Activated T-helper 2 cell treated with anti-CD3 and anti-CD28 coated beads, Interferon-gamma antibody, Interleukin-2, Interleukin-4, amounts not matched to agents 10 μg/mL and 5 μg/mL and 100 μg/mL, durations not matched to agents 14 hours and 24 hours and 36 hours (primary cell): ENCODE measurements at places on chromosomes 4 and X.

- no peak for DNase-seq
These were observed 38.2 kb upstream of the TMPRSS11B start for GRCh38 chr4:68283714-68284113.

DNA sequence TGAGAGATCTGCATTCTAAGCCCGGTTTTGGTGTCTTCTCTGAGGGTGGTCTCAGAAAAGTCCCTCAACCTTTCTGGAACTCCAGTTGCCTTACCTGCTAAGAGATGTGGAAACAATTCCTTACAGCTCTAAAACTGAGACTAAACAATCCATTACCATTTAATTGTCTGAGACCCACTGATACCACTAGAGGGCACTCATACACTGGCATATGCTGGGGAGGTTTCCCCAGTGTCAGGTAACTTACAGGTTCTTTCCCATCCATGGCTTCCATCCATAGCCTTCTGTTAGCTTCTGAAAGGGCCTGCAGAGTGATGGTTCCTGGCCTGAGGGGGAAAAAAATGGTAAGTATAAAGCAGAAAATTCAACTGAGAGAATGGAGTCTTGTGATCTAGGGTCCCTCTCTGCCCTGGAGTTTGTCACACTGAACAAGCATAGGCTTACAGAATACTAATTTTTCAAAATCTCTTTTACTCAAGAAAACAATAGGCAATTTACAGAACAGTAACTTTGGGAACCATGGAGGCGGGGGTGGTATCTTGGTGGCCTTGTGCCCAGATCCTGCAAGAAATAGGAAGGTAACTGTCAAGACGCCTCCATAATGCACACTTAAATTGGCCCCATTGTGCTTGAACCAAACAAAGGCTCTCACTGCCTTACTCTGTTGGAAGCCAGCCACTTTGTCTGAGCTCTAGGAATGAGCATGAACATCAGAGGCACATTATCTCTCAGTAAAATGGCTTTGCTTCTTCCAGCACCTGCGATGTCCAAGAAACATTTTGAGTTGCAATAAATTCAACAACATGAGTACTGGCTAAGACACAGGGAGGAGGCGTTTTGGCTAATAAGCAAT is 236.1 kb downstream of the OPHN1 start:
- peak; percentile 7 for DNase-seq

- no peak for DNase-seq
These were observed 1.1 kb upstream of the RAB40A start for GRCh38 chrX:103520386-103520785.

DNA sequence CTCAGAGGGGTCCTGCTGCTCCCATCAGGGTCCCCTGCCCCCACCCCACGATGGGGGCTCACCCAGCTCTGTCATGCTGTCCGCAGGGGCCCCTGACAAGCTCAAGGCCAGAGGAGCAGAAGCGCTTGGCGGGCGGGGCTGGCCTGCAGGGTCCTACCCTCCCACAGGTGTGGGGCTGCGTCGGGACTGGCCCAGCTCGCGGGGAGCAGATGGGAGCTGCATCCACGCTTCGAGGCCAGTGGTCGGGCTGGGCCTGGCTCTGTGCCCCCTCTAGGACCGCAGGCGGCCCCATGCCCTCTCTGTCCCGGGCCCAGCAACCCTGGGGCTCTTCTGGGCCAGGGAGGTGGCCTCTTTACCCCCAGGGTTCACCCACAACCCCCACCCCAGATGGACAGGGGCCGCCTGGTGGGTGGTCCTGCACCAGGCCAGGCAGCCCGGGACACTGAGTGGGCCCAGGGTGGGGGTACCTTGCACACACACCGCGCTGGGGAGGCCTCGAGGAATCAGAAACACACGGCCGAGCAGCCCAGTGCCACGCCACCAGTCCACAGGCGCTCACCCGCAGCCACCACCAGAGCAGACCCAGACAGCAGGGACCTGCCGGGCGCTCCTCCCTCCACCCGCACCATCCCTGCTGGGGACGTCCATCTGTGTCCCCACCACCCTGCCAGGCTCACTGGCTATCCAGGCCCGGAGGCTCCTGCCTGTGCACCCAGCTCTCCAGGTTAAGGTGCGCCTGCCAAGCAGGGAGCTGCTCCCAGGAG is 30.0 kb downstream of the TACC3 start:
- DNase-seq = no peak

DNA sequence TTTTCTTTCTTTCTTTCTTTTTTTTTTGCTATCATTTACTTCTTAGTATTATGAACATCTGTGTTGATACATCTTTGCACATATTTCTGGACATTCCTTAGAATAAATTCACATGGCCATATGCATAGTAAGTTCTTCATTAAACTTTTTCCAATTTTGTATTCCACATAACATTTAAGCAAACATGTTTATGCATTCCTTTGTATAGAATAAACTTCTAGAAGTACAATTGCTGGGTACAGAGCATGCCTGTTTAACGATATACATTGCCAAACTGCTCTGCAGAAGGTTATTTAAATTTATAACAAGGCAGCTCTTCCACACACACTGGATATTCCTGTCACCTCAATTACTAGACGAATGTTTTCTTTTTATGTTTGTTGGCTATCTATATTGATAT is 36.0 kb upstream of the STIM2 start:
- DNase-seq = no peak

DNA sequence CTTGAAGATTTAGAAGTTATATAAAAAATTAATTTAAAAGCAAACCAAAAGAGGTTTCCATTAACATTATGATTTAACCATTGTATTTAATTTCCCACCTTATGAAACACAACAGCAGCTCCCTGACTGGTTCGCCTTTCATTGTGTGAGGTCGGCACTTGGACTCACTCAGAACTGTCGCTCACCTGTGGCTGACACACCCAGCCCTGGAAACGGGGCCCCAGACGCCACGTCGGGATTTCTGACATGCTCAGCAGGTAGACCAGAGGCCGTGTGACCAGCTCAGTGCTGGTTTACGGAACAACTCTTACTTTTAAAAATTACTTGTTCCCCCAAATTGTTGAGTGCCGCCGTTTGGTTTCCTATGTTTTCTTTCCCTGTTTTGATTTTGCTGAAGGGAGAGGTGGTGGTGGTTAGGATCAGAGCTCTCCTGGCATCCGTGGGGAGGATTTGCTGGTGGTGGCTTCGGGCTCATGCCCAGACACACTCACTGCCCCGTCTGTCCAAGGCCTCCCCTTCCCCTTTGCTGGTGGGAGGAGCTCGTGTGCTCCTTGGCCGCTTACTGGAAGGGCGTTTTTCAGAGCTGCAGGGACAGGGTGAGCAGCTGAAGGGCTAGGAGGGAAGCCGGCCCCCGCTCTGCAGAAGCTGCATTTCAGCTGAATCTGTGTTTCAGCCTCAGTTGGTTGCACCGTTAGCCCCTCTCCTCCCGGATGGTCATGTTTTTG is 59.2 kb downstream of the CPLX1 start:
- DNase-seq = no peak

- no peak for DNase-seq
These were observed 18.7 kb upstream of the RBMX start for GRCh38 chrX:136899221-136899620.

DNA sequence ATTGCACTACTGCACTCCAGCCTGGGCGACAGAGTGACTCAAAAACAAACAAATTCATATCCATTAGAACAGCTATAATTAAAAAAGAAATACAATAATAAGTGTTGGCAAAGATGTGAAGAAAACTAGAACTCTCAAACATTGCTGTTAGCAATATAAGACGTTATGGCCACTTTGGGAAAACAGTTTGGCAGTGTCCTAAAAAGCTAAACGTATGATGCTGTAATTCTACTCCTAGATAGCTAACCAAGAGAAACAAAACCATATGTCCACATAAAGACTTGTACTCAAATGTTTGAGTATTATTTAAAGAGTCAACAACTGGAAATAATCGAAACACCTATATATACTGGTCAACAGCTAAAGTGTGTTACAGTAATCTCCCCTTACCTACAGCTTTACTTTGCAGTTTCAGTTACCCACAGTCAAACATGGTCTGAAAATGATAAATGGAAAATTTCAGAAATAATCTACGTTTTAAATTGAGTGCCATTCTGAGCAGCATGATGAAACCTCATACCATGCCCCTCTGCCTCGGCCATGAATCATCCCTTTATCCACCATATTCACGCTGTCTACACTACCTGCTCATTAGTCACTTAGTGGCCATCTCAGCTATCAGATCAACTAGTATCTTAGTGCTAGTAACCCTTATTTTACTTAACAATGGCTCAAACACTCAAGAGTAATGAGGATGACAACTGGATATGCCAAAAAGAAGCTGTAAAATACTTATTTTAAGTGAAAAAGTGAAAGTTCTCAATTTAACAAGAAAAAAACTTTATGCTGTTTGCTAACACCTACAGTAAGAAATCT is 4.9 kb downstream of the ELF2 start:
- DNase-seq = no peak

GRCh38 chr4:69957209-69957608 is 8.3 kb downstream of the CSN2 start:
- DNase-seq = no peak

- no peak for DNase-seq
These were observed 17.6 kb downstream of the ARMCX2 start for GRCh38 chrX:101642093-101642492.

- no peak for DNase-seq
These were observed 1.7 kb upstream of the ZFP42 start for GRCh38 chr4:187993827-187994226.

GRCh38 chr4:159416073-159416472 is 313.2 kb downstream of the RAPGEF2 start:
- DNase-seq = no peak

DNA sequence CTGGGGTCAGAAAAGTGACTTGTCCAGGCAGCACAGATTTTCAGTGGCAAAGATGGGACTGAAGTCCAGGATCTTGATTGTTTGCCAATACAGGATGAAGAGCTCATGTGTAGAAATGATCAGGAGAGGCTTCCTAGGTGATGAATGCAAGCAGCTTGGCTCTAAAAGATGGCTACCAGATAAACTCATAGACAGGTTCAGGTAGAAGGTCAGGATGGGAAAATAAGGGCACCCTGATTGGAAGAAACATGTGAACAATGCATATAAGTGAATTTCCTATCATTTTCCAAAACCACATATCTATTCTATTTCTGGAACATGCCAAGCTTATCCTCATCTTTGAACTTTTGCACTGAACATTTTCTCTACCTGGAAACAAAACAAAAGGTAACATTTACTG is 87.7 kb downstream of the FAM13A start:
- DNase-seq = no peak
